ENCODE measurements at places on chromosomes 7 and 10.
A peak's percentile ranks its signal among the peaks of the same experiment; 100 is the strongest.

DNA sequence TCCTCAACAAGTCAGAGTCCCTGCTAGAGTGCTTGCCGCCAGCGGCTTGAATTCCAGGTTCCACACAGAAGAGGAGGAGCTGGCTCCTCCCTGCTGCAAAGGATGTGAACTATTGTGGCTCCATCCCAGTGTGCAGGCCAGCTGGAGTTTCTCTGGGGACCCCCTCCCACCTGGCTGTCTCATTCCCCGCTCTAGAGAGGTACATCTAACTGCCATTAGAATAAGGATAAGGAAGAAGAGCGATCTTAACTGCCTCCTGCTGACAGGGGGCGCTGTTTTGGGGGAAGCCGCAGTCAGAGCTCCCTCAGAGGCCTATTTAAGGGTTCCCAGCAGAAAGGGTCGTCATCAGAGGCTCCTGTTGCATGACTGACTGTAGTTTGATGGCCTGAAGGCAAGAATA, 40.8 kb upstream of the HECW1 start:
- DNase-seq, result peak; percentile 48

GRCh38 chr7:66626331-66626934, 2.2 kb upstream of the KCTD7 start:
- no peak for DNase-seq

DNA sequence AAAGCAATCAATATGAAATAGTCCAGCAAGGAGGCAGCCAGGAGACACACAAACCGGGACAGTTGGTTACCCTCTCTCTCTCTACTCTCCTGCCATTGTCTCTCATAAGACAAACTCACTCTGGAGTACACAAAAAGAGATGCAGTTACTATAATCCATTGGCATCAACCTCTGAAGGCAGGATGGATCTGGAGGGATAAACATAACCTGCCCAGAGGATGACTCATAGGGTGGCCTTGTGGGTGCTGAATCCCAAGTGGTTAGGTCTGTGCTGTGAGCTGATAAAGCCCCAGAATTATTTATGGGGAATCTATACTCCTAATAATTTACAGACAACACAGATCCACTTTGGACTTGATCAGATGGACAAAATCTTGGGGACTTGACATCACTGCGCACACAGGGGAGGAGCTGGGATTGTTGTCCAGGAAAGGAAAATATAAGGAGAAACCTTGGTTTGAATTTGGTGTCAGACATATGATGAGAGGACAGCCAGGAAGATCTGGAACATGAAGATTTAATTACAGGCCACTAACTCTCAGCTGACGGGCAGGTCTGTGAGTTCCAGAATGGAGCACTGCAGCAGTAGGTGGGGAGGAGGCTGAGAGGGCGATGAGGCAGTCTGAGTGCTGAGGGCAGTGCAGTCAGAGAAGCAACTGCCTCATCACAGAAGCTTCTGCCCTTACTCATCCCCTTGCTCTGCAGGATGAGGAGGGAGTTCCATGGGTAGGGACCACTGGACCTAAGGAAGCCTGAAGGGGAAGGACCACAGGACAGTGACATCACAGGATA, 113.9 kb upstream of the PRSS58 start:
- DNase-seq, result peak; percentile 33

- DNase-seq, result peak; percentile 66
Measured at GRCh38 chr10:5563991-5564536, 39.3 kb downstream of the CALML3 start.
